Pons (tissue), 1 donor: ENCODE measurements at places on chromosomes 11 and 22.

DNA sequence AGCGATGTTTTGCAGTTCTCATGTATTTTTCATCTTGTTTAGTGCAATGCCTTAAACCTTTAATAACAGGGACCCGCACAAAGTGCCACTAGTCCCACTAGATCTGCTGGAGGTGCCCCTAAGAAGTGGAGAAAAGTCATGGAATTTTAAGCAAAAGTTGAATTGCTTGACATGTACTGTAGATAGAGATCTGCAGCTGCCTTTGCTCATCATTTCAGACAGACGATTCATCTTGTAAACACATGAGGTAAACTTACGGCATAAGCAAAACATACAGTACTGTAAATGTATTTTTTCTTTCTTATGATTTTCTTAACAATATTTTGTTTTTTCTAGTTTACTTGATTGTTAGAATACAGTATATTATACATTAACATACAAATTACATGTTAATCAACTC is 295.6 kb downstream of the CASP12 start:
- DNase-seq: no peak

DNA sequence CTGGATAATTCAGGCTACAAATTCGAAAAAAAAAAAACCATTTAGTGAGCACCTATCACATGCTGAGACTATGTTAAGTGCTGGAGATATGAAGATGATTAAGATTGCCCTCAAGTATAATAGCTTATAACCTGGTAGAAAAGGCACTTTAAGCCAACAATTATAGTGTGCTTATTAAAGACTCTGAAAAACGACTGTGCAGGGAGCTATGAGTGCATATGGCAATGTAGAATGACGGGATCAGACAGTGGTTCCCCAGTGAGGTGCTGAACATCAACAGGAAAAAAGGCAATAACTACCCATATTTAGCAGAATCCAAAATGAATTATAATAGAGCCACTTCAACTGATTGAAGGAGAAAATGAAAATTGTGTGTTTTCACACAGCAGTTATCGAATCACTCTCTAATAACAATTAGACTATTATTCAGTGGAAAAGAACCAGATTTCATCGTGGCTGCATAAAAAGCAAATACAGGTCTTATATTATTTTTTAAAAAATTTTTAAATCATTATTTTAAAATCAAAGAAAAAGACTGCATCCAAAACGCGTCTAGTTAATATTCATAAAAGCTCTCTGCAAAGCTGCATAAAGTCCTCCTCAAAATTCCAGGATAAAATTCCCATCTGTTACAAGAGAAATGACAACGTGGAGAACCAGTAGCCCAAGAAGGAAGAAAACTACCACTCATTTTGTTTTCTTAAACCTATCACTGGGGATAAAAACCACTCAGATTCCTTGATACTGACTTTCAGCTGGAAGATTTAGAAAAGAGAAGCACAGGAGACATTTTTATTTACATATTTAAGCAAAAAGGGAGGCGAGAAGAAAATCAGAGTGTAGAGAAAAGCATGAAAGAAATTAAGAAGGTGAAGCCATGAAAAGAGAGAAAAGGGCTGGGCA is 1.1 kb downstream of the MTMR2 start:
- DNase-seq: peak; percentile 61

- no peak for DNase-seq
These were observed 25.3 kb upstream of the LMO1 start for GRCh38 chr11:8288824-8289491.

DNA sequence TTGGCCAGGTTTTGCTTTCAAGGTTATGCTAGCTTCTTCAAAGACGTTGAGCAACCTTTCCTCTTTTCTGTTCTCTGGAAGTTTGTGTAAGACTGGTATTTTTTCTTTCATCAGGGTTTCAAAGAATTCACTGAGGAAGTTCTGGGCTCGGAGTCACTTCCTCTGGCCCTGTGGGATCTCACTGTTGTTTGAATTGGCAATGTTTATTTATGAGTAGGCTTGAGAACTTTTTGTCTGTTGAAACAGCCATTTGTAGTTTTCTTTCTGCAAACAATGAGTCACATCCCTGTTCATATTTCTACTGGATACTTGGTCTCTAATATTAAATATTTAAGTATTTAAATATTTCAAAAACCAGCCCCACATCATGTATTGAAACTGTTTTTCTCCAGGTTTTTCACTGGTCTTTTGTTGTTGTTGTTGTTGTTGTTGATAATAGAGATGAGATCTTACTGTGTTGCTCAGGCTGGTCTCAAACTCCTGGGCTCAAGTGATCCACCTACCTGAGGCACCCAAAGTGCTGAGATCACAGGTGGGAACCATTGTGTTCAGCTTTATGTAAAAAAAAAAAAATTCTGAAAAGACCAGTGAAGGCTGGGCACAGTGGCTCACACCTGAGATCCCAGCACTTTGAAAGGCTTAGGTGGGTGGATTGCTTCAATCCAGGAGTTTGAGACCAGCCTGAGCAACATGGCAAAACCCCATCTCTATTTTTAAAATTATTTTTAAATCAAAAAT is 26.9 kb downstream of the SUSD2 start:
- peak; percentile 74 for DNase-seq

DNA sequence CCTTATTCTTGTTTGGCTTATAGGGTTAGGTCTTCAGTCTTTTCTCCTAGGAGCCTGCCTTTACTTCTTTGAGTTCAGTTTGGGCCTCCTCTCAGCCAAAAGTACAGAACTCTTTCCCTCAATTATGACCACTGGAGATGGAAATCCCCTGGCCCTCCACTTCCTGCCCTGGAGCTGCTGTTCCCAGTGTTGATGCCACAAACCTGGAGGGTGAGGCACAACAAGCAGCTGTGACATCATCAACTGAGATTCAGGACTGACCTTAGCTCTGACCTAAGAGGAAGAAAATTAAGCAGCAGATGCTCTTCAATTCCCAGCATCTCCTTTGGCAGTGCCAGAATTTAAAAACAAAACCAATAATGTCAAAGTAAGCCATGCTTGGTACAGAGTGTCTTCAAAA is 3.0 kb downstream of the ABTB2 start:
- DNase-seq: no peak

- DNase-seq: no peak
These were observed 33.7 kb downstream of the C11orf71 start for GRCh38 chr11:114366331-114367243.

GRCh38 chr22:31253949-31254348 is 38.3 kb downstream of the PIK3IP1 start:
- DNase-seq: no peak

- no peak for DNase-seq
These were observed 106.0 kb upstream of the CD44 start for GRCh38 chr11:35033011-35033410.

- no peak for DNase-seq
These were observed 830 bp downstream of the ACAT1 start for GRCh38 chr11:108122166-108122628.

GRCh38 chr22:36367479-36367878 is 20.3 kb downstream of the MYH9 start:
- no peak for DNase-seq

DNA sequence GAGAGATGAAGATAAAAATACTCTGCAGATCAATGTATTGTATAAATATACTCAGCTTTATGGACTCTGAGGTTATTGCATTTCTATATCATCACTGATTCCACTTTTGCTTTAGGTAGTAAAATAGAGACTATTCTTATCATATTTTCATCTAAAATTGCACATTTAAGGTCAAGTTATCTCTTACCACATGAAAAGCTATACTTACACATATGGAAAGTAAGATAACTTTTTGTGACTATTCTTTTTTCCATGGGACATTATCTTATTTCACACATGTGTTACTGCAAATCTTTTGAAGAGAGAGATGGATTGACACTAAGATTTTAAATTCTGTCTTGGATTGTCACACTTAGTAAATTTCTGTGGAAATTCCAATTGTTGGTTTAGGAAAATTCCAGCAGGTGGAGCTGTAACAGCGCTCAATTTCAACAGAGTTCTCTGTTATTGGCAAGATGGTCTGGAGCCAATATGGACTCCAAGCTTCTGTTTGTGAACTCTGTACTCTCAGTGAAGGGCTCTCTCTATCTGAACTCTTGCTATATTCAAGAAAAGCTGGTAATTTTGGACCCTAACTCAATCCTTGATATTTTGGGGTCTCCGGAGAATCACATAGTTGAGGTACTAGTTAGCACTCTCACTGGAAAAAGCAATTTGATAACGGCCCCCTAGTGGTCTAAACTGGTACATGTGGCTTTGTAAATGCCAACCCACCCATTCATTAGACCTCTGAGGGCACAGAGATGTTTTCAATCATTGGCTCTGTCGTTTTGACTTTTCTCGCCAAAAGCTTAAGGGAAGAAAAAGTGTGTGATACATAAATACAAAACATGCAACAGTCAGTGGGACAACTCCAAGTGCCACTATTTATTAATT is 429.7 kb downstream of the ETS1 start:
- peak; percentile 88 for DNase-seq

DNA sequence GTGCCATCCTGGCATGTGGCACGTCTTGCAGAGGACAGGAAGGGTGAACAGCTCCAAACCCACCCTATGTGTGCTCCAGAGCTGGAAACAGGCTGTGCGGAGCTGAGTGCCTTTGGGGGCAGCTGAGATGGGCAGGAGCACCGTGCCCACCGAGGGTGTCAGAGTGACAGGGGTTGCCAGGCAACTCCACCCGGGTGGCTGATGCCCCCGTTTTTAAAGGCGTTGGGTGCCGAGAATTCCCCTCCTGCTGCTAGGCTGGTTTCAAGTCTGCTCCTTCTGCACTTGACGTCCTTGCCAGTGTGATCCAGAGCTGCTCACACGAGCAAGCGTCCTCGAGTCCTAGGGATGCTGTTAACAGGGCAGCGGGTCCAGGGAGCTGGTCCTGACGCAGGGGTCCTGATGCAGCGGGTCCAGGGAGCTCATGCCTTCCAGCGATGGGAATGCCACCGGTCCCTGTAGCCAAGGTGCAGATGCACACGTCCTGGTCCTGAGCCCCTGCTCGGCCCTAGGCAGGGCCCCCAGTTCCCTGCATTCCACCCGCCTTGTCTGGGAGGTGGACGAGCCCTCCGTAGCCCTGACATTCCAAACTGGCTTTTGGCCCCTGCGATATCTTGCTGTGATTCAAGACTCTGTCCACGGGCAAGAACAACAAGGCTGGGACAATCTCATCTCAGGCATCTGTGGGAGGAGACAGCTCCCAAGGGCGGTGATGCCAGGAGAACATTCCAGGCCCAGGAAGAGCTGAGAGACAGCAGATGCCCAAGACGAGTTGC is 4.9 kb downstream of the KCNQ1 start:
- DNase-seq: no peak

- DNase-seq: no peak
These were observed 1488.4 kb upstream of the TENM4 start for GRCh38 chr11:80929031-80929805.

GRCh38 chr11:3000032-3000961 is 8.2 kb upstream of the NAP1L4 start:
- DNase-seq: peak; percentile 99

DNA sequence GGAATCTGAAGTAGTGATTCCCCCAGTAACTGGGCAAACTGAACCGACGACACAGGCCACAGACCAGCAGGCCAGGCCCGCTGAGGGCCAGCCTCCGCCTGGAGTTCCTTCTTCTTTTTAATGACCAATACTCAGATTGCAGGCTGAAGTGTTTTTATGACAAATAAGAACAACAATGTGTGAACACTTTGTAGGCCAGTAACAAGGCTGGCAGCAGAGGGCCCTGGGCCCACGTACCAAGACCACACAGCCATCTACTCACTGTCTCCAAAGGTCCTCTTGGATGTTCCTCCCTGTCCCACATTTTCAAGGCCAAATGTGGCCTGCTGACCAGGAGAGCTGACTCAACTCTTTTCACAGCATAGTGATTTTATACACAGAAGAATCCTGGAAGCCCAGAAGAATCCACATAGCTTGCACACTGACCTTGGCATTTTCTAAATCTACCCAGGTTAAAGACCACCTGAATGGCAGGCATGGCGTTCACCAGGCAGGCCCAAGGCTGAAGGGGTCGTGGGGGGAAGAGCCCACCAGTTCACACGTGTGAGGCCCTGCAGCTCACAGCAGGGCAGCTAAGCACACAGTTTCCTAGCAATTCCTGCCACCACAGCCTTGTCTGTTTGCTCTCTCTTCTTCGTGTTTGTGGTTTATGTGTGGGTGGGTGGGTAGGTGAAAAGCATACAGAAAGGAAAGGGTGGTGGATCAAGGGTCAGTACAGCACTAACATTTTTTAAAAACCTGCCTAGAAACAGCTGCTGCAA is 13.3 kb downstream of the SMCO4 start:
- DNase-seq: no peak

GRCh38 chr11:19988598-19988997 is 171.7 kb downstream of the DBX1 start:
- peak; percentile 73 for DNase-seq

- no peak for DNase-seq
These were observed 3.7 kb downstream of the TRMT112 start for GRCh38 chr11:64313491-64314145.

DNA sequence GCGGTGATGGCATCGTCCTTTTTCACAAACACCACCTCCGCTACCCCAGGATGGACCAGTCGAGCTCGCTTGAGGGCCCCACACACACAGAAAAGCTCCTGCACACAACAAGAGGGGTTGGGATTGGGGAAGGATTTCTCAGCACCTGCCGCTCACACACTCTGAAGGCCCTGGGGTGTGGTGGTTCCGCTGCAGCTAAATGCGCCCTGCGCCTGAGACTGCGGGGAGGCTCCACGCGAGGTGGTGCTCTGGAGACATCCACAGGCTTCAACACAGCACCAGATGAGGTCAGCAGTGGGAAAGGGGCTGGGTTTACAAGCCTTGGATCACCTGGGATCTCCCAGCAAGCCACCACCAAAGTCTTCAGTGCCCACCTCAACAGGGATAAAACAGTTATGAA is 22.7 kb downstream of the POLDIP3 start:
- no peak for DNase-seq

DNA sequence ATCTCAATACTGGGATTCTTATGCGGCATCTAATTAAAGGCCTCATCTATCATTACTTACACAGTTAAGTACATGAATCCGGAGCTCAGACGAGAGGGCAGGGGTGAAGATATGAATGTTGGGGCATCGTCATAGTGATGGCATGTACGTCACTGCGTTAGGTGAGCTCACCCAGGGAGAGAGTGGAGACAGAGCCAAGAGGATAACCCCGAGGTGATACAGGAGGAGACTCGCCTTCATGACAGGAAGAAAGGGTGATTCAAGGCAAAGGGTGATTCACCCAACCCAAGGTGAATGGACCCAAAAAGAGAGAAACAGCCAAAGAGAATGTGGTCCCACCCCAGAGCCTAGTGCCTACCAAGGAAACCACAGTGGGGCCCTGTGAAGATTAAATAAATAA is 132.9 kb upstream of the BLID start:
- no peak for DNase-seq

DNA sequence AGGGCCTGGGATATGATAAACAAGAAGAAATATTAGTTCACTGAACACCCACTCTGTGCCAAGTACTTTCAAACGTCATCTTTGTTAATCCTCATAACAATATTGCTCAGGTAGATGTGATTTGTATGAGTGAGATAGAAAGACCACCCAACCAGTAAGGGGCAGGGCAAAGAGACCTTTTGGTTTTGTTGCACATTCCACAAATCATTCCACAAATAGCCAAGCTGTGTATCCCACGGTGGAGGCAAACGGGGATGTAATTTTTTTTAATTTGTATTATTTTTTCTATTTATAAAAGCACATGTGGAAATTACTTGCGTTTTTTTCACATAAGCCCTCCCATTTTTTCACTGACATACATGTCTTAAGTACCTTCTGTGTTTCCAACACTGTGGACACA is 29.0 kb downstream of the LAYN start:
- no peak for DNase-seq
